Right lobe of liver (tissue), 6 donors: ENCODE measurements at places on chromosomes 7 and 10. TPM values are rescaled to one million over a fixed set of nuclear protein-coding genes. Genes with fewer than 3 reads are reported as not detected.
A peak's percentile ranks its signal among the peaks of the same experiment; 100 is the strongest.

GRCh38 chr7:66505531-66506451 is 122.9 kb upstream of the KCTD7 start:
- no peak for DNase-seq

DNA sequence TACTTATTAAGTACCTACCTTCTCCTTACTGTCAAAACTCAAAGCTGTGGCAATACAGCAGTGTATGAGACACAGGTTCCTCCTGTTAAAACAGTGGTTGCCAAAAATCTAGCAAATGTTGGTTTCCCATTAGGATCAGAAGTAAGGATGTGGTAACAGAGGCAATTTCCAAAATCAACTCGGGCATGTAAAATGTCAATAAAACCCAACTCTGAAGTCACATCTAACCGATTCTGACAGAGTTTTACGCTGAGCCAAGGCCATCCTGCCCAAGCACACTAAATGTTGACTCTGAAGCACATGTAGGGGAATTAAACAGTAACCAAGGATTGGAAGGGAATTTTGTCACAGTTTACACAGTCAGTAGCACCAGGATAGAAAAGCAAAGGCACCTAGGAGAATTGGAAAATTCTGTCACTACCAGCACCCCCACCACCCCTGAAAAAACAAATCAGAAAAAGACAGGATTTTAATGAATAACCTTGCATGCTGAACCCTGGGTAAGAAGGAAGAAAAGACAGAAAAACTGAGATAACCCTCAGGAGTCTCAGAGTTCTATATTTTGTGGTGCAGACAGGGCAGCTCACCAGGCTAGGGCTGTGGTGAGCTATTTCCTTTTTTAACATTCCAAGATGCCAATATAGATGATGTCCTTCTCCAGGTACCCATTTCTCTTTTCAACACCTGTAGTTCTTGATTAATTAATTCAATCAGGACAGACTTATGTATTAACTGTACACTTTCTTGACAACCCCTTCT is 119.5 kb downstream of the DOCK4 start:
- DNase-seq: peak; percentile 49

Gene SEPTIN7
- 57.8 TPM for total RNA-seq

DNA sequence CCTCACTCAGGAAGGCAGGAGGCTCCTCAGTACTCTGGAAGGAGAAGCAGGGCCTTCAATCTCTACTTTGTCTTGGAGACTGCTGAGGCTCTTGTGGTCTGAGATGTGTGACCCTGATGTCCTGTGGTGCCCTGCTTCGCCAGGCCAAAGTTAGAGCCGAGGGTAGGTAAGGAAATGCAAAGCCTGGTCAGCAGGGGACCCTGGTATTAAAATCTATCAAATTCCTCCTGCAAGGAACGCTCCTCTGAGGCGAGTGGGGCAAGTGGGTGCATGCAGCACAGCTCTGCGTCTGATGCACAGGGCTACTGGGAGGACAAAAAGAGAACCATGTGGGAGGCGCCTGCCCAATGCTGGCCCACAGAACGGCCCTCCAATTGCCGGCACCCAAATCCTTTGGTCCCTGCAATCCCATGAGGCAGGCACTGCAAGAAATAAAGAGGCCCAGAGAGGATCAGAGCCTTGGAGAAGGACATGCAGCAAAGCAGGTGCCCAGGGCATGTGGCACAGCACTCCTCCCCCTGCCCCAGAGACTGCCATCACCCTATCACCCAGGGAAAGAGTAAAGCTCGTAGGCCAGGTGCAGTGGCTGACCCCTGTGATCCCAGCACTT is 23.1 kb upstream of the ZMIZ1 start:
- peak; percentile 17 for DNase-seq

DNA sequence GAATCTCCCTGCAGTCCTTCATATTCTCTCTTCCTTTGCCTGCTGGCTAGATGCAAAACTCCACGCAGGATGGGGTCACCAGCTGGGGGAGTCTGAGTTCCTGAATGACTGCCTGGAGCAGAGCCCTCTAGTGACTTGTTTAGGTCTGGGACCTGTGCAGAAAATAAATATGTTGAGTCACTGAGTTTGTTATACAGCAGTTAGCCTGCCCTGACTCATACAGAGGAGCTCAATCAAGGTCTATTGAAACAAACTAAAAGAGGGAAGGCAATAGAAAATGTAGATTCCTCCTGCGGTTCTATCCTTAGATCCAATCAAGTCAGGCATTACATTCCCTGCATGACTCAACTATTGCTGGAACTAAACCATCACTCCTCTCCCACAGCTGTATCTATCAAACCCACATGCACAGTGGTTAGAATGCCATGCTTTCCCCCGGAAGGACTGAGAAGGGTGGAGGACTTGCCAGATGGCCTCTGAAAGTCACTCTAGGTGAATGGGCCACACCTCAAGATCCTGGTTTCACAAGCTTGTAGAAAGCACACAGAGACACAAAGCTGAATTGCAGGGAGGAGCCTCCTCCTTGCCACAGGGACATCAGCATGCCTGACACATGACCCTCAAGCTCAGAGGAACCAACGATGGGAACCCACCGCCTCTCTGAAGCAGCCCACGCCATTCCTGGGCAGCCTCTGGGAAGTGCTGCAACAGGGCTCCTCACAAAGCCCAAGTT is 73.9 kb downstream of the SH3PXD2A start:
- DNase-seq: no peak

Gene ZFAND2A
- 30.5 TPM for total RNA-seq

DNA sequence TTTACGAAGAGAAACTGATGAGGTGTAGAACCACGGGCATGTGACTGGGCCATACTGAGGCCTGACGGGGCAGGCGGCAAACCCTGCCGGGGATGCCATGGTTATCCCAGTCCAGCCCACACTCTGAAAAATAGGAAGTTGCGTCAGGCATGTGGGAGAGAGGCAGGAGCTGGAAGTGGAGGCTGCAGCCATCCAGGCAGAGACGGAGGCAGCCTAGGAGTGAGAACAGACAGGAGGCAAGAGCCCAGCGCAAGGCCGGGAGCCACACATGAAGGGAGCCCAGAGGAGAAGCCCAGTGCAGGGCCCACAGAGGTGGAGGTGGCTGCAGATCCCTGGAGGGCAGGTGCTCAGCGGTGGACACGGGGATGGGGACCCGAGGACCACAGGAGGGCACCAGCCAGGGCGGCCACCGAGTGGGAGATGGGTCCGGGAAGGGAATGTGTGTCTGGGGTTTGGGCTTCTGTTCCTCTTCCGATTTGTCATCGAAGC is 175.2 kb upstream of the PPP2R2D start:
- DNase-seq: no peak

- DNase-seq: peak; percentile 37
Observed at GRCh38 chr7:927031-927671, 27.3 kb downstream of the ADAP1 start.

Gene FAM131B
- 0.05 TPM for total RNA-seq

- no peak for DNase-seq
Observed at GRCh38 chr7:77561352-77561751, 24.3 kb downstream of the PTPN12 start.

Gene ANKMY2
- total RNA-seq: 7.1 TPM

Gene EPHA1
- 19.2 TPM for total RNA-seq

- peak; percentile 44 for DNase-seq
Observed at GRCh38 chr7:100175296-100175935, 1.8 kb downstream of the GPC2 start.

- no peak for DNase-seq
Observed at GRCh38 chr10:62467527-62467926, 93.4 kb downstream of the ZNF365 start.

GRCh38 chr10:122393288-122393687 is 18.8 kb downstream of the PLEKHA1 start:
- DNase-seq: no peak

GRCh38 chr10:49373361-49373760 is 22.5 kb downstream of the DRGX start:
- DNase-seq: no peak

GRCh38 chr7:18053177-18053928 is 25.7 kb upstream of the PRPS1L1 start:
- DNase-seq: no peak

- no peak for DNase-seq
Observed at GRCh38 chr7:727104-727805, at the start of gene PRKAR1B. Gene PRKAR1B (minus strand): TSS chr7:727281. CDS start chr7:711505, 15,776 bp downstream.

- DNase-seq: peak; percentile 50
Observed at GRCh38 chr10:132967540-132967939, 25.2 kb upstream of the CFAP46 start.

GRCh38 chr10:79404690-79405131 is 40.7 kb downstream of the ZCCHC24 start:
- peak; percentile 45 for DNase-seq

Gene SFRP4
- 0.15 TPM for total RNA-seq

GRCh38 chr7:143419880-143420279 is 11.2 kb upstream of the EPHA1 start:
- DNase-seq: no peak

- peak; percentile 48 for DNase-seq
Observed at GRCh38 chr10:132137111-132138072, 49.4 kb upstream of the DPYSL4 start.

- DNase-seq: no peak
Observed at GRCh38 chr7:106731187-106731586, 70.2 kb upstream of the CCDC71L start.

GRCh38 chr7:42494736-42495135 is 257.7 kb upstream of the GLI3 start:
- DNase-seq: no peak

GRCh38 chr10:21954690-21955089 is 48.8 kb downstream of the DNAJC1 start:
- no peak for DNase-seq

Gene TMEM139
- 7.0 TPM for total RNA-seq

Gene STEAP2
- total RNA-seq: 1.5 TPM

GRCh38 chr7:111697771-111698170 is 135.5 kb upstream of the IMMP2L start:
- no peak for DNase-seq

Gene FFAR4
- 0.07 TPM for total RNA-seq

Gene CYP3A7
- 428 TPM for total RNA-seq

- DNase-seq: peak; percentile 62
Observed at GRCh38 chr10:23702977-23703414, 264.1 kb downstream of the OTUD1 start.

- DNase-seq: no peak
Observed at GRCh38 chr7:43516581-43517342, 66.1 kb upstream of the STK17A start.

DNA sequence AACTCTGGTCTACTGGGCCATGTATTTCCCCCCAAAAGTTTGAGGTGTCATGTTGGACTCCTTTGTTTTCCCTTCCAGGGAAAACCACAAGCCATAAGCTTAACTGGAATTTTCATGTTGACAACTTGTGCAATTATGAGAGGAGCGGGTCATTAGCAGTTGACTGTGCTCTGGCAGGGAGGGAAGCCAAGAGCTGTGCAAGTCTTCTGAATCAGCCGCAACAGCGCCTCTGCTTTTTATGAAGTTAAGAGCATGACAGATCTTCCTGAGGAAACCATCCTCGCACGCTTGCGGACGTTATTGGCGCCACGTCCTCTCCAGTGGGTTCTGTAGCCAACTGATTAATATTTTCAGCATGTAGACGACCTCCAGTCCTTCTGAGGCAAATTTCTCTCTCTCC is 148.7 kb upstream of the MKI67 start:
- DNase-seq: no peak

- no peak for DNase-seq
Observed at GRCh38 chr7:155729847-155730246, 82.4 kb downstream of the SHH start.

DNA sequence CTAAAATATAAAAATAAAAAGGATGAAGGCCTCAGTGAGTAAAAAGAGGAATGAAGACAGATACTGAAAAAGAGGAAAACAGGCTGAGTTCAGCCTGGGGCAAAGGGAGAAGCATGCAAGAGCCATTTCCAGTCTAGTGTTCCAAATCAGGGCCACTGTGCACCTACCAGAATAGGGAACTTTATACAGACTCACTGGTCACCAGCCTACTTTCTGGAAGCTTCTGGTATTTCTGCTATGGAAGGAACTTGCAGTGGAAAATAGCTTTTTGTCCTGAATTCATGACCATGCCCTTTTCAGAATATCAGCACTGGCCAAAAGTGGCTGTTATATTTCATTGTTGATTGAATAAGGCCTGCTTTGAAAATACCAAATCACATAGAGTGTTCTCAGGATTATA is 28.8 kb downstream of the ABRAXAS2 start:
- no peak for DNase-seq

- DNase-seq: peak; percentile 84
Observed at GRCh38 chr10:93115661-93116383, 42.1 kb downstream of the CYP26A1 start.

Gene PURB
- 6.5 TPM for total RNA-seq

DNA sequence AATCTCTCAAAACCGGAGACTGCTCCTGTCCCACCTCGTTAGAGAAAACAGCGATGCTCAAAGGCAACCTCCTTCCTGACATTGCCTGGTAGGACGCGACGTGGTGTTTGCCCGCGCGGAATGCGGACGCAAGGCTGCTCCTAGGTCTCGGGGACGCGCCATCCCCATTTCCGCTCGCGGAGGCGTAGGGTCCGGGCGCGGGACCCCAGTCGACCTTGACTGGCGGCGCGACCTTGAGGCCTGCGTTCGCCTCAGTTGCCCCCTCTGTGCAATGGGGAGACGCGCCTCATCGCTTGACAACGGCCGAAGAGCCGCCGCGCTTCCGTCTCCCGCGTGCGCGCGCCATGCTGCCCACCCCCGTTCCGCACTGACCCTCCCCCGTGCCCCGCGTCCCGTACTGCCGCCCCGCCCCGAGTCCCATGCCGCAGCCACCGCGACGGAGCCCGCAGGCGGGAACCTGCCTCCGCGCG is 412 bp upstream of the PPIA start:
- DNase-seq: no peak

- DNase-seq: no peak
Observed at GRCh38 chr7:40354711-40355110, 219.9 kb downstream of the SUGCT start.

GRCh38 chr10:79272353-79272752 is 74.9 kb upstream of the PPIF start:
- DNase-seq: no peak

DNA sequence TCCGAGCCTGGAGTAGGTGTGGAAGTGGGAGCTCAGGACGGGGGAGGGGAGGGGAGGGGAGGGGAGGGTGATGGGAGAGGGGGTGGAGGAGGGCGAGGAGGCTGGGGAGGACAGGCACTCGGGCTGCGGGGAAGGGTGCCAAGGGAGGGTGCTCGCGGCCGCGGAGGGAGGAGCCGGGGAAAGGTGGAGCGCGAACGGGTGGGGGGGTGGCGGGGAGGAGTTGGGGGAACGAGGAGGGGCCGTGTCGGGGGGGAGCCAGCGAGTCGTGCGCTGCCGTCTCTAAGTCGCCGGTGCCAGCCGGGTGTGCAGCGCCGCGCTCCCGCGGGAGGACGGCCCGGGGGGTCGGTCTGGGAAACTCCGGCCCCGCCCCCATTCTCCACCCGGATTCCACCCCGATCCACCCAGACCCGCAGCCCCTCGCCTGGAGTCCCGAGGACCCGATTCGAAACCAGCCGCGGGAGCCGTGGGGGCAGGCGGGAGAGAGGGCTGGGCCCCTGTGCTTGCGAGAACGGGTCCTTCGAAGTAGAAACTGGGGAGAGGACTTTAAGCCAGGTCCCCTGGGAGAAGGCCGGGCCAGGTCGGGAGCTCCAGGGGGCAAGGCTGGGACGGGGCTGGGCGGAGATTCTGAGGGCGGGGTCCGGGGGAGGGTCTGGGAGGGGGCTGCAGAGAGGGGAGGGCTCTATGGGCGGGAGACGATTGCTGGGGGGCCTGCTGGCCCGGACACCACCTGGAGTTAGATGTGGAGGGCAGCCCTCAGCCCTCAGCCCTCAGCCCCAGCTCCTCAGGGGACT is at the start of gene ZNF467:
Gene ZNF467 (minus strand): TSS at position 143 of the 791 bp plus-strand sequence. CDS start 2,556 bp downstream, outside the sequence.
- peak; percentile 83 for DNase-seq

Gene SLC13A1
- not detected for total RNA-seq
